ENCODE measurements at places on chromosomes 12 and 14.

DNA sequence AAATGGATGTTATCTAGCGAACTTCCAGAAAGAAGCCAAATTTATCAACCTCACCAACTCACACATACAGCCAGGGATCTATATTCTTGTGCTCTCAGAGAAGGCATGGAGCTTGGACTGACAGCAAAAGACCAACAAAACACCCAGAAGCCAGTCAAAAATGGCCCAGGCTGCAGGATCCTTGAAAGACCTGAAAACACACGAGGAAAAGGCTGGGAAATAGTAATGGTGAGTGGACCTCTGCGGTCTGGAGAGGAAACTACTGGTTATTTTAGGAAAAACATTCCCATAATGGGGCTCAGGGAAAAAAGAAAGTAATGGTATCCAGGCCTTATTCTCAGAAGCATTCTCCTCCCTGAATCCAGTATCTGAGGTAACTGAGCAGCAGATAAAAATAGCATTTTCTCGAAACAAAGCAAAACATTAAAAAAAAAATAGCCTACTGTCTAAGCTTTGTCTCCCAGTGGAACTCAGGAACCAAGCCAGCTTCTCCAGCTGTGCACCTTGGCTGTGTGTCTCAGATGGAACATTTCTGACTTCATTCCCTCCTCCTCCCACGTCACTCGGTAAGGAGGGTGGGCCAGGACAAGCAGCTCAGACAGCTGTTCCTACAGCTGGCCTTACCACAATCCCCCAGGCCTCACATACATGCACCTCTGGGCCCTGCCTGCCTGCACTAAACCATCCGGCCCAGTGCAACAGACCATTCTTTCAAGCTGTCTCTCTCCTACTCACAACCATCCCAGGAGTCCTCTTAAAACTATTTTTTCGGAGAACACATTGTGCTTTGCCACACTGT lies 249.9 kb downstream of the DAD1 start:
- DNase-seq: no peak

DNA sequence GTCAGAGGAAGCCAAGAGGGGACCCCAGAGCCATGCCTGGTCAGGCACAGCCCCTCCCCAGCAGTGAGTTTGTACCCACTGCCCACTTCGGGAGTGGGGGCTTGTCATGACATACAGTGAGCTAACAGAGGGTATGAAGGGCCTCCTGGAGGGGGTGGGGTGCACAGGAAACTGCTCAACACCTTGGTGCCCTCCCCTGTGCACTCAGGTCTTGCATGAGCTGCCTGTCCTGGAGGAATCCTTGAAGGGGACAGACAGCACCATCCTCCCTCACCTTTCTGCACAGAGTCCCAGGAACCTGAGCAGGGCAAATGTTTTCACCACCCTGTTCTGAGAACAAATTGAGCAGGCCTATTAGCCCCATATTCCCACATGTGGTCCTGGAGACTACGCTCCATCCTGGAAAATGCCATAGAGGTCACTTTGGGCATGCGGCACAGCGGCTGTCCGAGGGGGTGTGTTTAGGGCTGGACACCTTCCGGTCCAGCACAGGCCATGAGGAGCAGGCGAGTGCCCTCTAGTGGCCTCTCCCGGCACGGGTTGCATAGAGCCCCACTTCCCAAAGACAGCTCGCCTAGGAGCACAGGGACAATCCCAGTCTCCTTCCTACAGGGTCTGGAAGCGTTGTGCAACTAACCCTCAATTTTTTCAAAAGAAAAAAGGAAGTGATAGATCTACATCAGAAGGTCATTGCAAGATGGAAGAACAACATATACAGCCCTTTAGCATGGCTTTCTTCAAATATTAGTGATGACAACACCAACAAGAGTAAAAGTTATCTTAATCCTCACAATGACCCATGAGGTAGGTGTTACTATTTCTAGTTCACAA lies 31.9 kb upstream of the ZFP36L1 start:
- peak; percentile 90 for DNase-seq

DNA sequence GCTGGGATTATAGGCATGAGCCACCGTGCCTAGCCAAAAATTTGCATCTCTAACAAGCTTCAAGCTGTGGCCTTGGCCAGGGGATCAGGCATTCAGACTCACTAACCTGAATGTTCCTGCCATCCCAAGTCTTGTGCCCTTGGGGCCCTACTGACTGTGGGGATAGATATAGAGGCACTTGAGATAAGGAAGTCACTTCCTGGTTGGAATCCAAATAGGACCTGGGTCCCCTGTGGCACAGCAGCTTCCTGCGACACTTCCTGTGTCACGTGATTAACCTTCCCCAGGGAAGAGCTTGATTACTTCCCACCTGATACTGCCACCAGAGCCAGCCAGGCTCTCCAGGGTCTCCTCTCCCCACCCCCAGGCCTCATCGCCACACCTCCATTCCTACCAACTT lies 128.2 kb downstream of the BCL11B start:
- DNase-seq: no peak

DNA sequence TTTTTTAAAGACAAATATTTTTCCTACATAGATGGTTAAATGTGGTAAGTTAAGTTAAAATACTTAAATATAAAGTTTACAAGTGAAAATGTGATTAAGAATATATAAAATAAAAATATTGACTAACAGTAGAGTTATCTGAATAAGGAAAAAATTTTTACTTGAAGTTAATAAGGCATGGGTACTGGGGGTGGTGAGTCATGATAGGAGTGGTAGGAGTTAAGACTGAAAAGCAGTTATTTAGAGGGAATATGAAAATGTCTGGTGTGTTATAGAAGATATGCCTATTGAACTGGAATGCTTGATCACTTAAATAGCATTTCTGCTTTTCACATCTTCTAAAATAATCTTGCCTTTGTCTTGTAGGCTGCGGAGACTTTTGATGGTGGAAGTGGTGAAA lies 68.7 kb downstream of the CCDC91 start:
- peak; percentile 12 for DNase-seq

- no peak for DNase-seq
These were observed 30.4 kb downstream of the MMAB start for GRCh38 chr12:109542876-109543275.

GRCh38 chr12:12557733-12558132 lies 4.9 kb downstream of the DUSP16 start:
- no peak for DNase-seq

GRCh38 chr12:95882080-95882479 lies 23.3 kb downstream of the SNRPF start:
- DNase-seq: no peak

DNA sequence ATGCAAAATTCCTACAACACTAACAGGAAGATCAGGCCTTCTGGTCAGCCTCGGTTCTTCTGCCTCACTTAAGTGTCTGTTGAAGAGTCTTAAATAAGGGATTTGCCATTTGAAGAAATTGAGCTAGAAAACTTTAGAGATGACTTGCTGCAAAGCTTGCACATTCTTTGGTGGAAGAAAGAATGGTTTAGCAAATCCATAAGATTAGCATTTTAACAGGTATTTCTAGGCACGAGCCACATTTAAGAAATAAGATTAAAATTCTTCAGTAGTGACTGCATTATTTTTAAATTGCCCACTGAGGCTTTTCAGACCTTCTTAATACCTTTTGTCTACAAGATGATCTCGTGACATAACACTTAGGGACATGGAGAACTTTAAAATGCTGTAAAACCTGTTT lies 327.1 kb downstream of the TMEM117 start:
- no peak for DNase-seq

DNA sequence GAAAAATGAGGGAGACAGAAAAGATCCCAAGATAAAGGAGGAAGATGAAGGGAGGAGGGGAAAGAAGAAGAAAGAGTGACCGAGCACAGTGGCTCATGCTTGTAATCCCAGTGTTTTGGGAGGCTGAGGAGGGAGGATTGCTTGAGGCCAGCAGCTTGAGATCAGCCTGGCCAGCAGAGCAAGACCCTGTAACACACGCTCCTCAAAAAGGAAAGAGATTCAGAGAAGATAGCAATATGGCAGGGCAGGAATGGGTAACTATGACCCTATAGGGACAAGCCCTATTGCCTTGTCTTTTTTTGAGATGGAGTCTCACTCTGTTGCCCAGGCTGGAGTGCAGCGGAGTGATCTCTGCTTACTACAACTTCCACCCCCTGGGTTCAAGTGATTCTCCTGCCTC lies 116.9 kb upstream of the MAP1LC3B2 start:
- DNase-seq: no peak

DNA sequence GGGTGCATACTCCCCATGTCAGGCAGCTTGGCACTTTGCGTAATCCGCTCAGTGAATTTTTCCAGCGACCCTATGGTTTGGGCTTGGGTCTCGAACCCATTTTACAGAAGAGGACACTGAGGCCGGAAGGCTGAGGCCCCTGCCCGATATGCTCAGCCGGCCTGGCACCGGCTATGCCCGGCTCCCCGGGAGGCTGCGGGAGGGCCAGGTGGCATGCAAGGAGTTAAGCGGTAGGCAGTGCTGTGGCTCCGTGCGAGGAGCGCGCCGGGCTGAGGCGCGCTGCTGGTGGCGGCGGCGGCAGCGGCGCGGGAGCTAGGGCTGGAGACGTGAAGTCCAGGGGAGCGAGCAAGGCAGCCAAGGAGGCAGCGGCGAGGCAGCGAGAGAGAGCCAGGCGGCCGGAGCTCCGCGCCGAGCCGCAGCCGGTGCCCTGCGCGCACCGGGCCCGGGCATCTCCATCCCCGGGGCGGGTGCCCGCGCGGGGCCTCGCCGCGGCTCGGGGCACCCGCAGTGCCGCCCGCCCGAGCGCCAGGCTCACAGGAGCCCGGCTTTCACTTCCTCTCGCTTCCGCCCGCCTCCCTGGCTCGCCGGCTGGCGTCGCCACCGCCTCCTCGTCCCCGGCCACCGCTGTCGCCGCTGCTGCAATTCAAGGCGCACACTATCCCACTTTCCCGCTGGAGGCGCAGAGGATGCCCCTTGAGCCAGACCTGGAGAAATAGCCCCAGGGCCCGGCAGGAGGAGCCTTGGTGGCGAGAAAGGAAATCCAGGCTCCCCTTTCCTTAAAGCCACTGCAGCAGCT lies at the start of gene WSCD2:
Gene WSCD2, plus strand, starts transcription at position 272 of the 796 bp plus-strand sequence. CDS start 66,545 bp downstream, outside the sequence.
- DNase-seq: peak; percentile 30

DNA sequence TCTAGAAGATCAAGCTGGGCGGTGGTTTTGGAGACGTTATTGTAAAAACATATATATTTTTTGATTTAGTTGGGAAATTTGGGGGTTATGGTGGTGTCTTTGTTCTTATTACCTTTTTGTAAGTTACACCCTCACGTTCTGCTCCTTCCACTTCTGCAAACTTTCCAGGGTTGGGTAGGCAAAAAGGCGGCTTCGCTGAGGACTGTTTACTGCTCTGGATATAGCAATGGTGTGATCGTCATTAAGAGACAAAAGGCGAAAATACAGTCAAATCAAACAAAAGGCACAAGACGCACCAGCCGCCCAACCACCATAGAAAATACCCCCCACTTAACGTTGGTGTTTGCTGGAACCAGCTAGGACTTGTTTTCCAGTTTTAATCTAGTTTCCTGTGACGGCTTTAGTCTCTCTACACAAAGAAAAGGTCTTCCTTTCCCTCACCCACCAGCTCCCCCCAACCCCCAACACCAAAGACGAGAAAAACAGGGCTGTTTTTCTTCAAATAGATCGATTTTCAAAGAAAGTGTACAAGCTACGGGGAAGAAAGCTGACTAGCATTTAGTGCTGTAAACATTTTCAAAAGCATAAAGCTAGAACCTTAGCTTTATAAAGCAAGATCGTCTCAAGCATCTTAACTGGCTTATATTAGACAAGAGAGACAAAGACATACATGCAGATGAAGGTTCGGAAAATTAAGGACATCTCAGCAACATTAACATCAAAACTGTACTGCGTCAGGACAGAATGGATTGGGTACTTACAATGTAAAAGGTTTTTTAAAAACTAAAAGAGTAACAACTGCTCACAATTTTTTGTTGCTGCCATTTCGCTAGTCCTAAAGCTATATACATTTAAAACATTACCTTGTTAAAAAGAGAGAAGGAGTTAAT lies 2.0 kb upstream of the SETD1B start:
- DNase-seq: peak; percentile 27

DNA sequence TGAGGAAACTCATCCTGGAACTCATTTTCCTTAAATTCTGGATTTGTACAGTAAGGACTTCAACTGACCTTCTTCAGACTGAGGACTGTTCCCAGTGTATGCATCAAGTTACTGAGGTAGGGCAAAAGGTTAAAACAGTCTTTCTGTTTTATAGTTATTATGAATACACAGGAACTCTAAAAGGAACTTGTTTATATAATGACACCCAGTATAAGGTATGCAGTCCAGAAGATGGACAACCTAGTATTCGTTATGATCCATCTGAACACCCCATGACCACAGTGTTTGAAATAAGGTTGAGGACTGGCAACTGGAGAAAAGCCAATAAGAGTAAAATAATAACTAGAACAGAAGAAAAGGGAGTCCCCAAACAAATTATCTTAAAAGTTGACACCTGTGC lies 779.9 kb upstream of the TMEM132C start:
- peak; percentile 88 for DNase-seq

GRCh38 chr12:106871477-106871876 lies 84.2 kb upstream of the TMEM263 start:
- peak; percentile 80 for DNase-seq

DNA sequence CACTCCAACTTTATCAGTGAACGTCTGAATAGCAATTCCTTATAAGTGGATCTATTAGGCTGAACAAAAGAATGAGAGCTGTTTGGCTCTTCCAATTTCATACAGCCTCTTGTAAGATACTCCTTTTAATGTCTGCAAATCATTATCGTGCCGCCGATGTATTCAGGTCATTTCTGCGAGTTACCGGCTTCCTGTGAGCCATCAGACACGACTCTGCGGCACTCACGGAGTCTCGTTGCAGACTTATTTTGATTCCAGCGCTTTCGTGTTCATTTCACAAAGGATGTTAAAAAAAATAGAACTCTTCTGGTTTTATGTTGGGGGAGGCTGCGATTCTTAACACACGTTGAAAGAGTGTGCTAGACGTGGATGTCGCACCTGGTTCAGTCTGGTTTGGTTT lies 106.6 kb downstream of the GLT1D1 start:
- DNase-seq: no peak

DNA sequence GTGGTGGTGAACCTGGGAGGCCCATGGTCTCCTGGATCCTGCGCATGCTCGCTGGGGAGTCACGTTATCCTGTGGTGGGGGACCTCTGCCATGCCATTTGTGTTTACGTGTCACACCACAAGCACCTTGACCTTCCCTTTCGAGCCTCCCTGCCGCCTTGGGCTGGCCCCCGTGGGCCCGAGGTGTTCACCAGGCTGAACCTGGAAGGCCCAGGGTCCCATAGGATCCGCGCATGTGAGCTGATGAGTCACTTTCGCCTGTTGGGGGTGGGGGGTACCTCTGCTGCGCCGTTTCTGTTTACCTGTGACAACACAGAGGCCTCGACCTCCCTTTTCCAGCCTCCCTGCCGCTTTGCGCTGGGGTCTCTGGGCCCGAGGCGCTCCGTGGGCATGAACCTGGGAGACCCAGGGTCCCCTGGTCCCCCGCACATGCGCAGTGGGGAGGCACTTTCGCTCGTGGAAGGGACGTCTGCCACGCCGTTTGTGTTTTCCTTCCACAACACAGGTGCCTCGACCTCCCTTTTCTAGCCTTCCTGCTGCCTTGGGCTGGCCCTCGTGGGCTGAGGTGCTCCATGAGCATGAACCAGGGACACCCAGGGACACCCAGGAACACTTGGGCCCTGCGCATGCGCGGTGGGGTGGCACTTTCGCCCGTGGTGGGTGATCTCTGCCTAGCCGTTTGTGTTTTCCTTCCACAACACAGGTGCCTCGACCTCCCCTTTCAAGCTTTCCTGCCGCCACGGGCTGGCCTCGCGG lies 334.1 kb downstream of the ALG10 start:
- peak; percentile 27 for DNase-seq

All from PC-3 (cell line).